A549 treated with GW870086 at 1 μM for 4 hours (cell line): ENCODE measurements at places on chromosomes 7 and 10. TPM values are rescaled to one million over a fixed set of nuclear protein-coding genes. Genes with fewer than 3 reads are reported as not detected.

The CNPY1 gene
- not detected in 5 replicates for total RNA-seq

The ZYX gene
- total RNA-seq = 151 to 199 TPM (median 194 TPM) in 5 replicates

The HOXA4 gene
- 1.2 to 2.2 TPM (median 1.9 TPM) in 5 replicates for total RNA-seq

The GNGT1 gene
- not detected in 5 replicates for total RNA-seq

The CFAP43 gene
- total RNA-seq = 0.16 to 0.36 TPM (median 0.23 TPM) in 5 replicates

The ZNF487 gene
- 5.5 to 8.4 TPM (median 6.5 TPM) in 5 replicates for total RNA-seq

The EBLN1 gene
- total RNA-seq = 0.16 TPM in 1 of 5 replicates, not detected in the others

The BTRC gene
- 6.2 to 10.6 TPM (median 9.3 TPM) in 5 replicates for total RNA-seq

The RTKN2 gene
- 0.91 to 1.1 TPM (median 0.96 TPM) in 5 replicates for total RNA-seq

The VWA2 gene
- total RNA-seq = 0.05 TPM in 1 of 5 replicates, not detected in the others

The KEL gene
- total RNA-seq = not detected in 5 replicates

The TEX47 gene
- not detected in 5 replicates for total RNA-seq

The CC2D2B gene
- total RNA-seq = 0.10 TPM in 1 of 5 replicates, not detected in the others

The OR2A1 gene
- not detected in 5 replicates for total RNA-seq

The GNB2 gene
- total RNA-seq = 178 to 259 TPM (median 248 TPM) in 5 replicates

The OR2A5 gene
- total RNA-seq = not detected in 5 replicates

The GDF2 gene
- not detected in 5 replicates for total RNA-seq

The LRRC17 gene
- total RNA-seq = 0.06 to 0.14 TPM in 2 of 5 replicates, not detected in the others

The FOXP2 gene
- total RNA-seq = not detected in 5 replicates

The NUDT5 gene
- total RNA-seq = 128 to 160 TPM (median 144 TPM) in 5 replicates
